Stimulated activated CD4-positive, alpha-beta T cell treated with anti-CD3 and anti-CD28 coated beads, Interleukin-12 subunit alpha, Interleukin-12 subunit beta, amount 100 ng/mL, for 24 hours (primary cell): ENCODE measurements at places on chromosomes 13 and 19.

- peak; percentile 11 for DNase-seq
Measured at GRCh38 chr19:15869109-15869555, 28.7 kb downstream of the CYP4F2 start.

- no peak for DNase-seq
Measured at GRCh38 chr19:1310853-1311180, 25.1 kb downstream of the EFNA2 start.

DNA sequence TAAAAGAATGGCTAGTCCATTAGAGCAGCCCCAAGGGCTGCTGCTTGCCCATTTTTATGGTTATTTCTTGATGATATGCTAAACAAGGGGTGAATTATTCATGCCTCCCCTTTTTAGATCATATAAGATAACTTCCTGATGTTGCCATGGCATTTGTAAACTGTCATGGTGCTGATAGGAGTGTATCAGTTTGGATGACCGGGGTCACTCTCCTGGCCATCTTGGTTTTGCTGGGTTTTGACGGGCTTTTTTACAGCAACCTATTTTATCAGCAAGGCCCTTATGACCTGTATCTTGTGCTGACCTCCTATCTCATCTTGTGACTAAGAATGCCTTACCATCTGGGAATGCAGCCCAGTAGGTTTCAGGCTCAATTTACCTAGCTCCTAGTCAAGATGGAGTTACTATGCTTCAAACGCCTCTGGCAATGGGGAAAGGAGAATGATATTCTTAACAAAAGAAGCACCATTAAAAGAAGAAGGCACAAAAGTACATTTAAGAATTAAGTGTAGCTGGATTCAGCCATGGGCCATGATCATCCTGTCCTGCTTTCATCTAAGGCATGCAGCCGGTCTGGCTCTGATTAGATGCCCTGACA is 1156.0 kb downstream of the PCDH9 start:
- DNase-seq = no peak

- DNase-seq = no peak
Measured at GRCh38 chr19:38134540-38135149, 89.4 kb downstream of the DPF1 start.

- no peak for DNase-seq
Measured at GRCh38 chr19:32168111-32168510, 177.3 kb upstream of the ZNF507 start.

DNA sequence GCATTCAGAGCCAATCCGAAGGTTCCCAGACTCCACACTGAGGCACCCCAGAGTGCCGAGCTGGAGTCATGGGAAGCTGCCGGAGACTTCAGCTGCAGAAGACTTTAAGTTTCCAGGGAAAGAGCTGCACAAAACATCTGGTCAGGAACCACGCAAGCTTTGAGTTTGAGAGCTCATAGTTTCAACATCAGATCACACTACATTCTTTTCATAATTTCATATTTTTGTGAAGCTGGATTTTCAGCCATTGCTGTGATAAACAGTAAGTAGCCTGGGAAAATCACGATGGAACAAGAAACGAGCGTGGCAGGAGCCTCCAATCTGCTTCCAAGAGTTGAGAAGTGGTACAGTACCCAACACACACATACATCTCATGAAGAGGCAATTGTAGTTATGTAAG is 25.5 kb upstream of the ATP12A start:
- DNase-seq = no peak

DNA sequence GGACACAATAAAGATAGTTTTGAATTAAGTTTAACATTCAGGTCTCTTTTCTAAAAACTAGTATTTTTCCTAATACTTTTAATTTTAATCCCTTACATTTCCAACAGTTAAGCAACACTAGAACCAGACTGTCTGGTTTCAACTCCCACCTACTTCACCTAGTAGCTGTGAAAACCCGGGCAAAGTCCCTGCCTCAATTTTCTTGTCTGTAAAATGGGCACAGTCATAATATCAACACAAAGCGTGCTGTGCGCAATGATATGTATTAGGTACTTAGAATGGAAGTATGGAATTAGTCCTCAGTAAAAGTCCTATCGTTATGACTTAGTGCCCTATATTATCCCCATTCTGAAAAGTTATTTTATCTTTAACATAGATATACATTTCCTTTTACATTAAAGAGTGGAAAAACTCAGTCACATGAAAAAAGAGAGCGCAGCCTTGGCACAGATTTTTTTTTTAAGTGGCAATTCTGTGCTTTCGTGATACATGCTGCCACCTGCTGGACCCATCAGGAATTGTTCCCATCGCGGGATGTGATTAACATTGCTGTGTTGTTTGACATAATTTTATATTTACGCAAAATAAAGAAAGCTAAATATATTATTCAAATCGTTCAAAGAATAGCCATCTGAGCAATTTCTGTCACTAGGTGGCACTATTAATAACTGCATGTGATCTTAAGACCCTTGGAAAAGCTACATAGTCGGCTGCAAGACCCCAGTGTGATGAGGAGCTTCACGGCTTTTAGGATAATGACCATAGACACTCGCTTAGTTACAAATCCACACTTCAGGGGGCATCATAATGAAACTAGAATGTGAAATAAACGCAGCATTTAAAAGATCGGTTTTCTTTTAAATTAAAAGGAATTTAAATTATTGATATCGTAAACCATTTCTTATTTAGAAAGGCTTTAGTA is 59.9 kb downstream of the LIG4 start:
- DNase-seq = peak; percentile 57

DNA sequence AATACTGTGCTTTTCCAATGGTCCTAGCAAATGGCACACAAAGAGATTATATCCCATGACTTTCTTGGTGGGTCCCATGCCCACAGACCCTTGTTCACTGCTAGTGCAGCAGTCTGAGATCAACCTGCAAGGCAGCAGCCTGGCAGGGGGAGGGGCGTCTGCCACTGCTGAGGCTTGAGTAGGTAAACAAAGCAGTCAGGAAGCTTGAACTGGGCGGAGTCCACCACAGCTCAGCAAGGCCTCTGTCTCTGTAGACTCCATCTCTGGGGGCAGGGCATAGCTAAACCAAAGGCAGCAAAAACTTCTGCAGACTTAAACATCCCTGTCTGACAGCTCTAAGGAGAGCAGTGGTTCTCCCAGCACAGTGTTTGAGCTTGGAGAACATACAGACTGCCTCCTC is 82.9 kb downstream of the ZNF737 start:
- DNase-seq = no peak

- DNase-seq = peak; percentile 59
Measured at GRCh38 chr19:48963371-48964204, 1.5 kb upstream of the FTL start.

- no peak for DNase-seq
Measured at GRCh38 chr19:17778968-17779929, 15.7 kb upstream of the B3GNT3 start.

- DNase-seq = no peak
Measured at GRCh38 chr13:38341149-38341692, 8.4 kb upstream of the UFM1 start.

DNA sequence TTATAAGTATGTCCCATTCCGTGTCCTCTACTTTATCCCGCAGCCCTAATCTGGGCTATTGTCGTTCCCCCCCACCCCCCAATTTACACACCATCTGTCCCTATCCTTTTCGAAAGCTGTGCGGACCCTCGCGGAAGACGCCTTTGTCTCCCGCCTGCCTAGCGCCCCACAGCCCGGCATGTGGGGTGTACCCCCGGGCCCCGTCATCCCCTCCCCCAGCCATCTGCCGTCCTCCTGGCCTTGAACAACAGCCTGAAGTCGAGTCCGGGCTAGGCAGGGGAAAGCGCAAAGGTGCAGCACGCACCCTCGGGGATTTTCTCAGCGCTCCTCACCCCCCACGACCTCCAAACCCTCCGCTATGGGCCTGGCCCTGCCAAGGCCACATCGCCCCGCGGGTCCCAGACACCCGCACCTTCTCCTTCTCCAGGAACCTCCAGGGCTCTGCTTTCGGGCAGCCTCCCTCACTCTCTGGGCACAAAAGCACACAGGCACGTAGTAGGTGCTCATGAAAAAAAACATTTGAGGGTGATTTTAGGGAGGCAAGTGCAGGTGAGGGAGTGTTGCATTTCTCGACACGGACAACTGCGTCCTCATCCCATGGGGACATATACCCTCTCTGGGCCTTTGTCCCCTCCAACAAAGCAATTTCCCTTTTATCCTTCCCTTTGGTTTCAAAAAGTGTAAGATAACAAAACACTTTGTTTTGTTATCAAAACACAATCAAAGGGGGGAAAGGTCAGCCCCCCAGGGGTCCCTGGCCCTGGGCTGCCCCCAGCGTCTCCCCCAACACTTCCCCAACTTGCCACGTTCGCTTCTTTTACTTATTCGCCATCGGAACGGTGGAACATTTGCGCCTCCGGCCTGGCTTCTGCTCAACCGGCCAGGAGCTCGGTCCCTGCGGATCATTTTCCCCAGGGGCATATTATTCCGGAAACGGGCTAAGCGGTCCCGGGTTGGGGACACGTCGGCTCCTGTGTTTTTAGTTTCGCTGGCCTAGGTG is 16.4 kb downstream of the CCDC124 start:
- no peak for DNase-seq

DNA sequence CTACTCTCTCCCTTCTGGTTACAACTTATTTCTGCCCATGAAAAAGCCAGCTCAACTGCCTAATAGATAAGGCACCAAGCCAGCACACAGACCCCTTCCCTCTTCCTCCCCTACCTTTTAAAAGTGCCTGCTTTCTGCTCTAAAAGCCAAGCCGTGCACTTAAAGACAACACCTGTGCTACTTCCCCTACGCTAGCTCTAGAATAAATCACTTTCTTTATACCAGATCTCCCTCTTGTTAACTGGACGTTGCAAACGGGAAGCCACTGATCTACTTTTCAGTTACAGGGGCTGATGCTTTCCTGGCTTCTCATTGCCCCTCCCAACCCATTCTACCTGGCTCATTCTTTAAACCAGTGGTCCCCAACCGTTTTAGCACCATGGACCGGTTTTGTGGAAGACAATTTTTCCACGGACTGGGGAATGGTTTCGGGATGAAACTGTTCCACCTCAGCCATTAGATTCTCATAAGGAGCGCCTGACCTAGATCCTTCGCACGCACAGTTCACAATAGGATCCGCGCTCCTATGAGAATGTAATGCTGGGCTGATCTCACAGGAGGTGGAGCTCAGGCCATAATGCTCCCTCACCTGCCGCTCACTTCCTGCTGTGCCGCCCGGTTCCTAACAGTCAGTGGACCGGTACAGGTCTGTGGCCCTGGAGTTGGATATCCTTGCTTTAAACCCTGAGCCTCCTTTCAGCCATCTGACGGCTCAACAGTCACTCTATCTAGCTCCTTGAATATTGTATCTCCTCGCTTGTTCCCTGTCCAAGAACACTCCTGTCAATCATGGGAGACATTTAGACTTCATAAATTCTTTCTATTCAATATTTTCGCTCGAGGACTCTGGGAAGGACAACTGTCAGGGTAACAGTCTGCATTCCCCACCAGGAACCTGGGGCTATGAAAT is 841 bp upstream of the ZNF223 start:
- no peak for DNase-seq

DNA sequence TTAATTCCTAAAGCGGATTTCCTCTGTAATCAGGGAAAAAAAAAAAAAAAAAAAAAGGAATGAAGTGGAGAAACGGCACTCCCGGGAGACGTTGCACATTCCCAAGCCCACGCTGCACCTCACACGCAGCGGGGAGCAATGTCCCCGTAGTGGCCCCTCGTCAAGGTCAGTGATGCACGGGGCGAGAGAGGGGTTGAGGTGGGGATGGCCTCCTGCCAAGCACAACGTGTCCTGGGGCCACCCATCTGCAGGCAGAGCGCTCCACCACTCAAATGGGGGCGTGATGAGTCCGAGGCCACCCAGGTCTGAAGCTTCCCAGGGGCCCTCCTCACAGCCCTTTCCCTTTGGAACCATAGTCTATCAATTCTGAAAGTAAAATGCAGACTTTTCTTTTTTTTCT is 15.1 kb downstream of the PLK5 start:
- no peak for DNase-seq

GRCh38 chr13:75129331-75129730 is 352.6 kb downstream of the TBC1D4 start:
- no peak for DNase-seq

DNA sequence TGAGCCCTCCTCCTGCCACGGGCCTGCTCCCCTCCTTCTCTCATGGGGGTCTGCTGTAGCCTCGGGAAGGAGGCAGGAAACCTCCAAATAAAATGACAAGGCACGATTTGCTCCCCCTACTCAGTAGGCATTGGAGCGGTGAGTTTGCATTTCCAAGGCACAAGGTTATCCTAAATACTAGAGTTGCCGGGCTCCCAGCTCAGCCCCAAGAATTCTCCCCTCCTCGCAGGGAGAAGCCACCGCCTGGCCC is 1.5 kb downstream of the CEBPA start:
- DNase-seq = no peak

DNA sequence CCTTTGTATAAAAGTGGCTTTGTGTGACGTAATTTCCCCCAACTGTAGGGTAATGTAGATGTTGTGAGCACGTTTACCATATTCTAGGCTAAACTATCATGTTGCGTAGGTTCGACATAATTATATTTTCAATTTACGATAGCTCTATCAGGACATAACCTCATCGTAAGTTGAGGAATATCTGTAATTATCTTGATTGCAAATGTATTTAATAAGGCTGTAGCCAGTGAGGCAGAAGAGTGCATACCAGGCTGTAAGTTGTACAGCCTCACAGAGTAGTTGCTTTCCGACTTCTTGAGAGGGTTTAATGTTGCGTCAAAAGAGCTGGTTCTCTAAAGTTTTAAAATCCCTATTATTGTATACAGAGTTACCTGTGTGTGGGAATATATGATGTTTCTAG is 839.4 kb upstream of the GPC6 start:
- DNase-seq = no peak

GRCh38 chr19:50869479-50869878 is 3.8 kb upstream of the KLK2 start:
- DNase-seq = no peak

- no peak for DNase-seq
Measured at GRCh38 chr13:56736966-56737365, 403.8 kb upstream of the PRR20A start.

GRCh38 chr19:964761-965694 is 19.1 kb upstream of the WDR18 start:
- DNase-seq = no peak

DNA sequence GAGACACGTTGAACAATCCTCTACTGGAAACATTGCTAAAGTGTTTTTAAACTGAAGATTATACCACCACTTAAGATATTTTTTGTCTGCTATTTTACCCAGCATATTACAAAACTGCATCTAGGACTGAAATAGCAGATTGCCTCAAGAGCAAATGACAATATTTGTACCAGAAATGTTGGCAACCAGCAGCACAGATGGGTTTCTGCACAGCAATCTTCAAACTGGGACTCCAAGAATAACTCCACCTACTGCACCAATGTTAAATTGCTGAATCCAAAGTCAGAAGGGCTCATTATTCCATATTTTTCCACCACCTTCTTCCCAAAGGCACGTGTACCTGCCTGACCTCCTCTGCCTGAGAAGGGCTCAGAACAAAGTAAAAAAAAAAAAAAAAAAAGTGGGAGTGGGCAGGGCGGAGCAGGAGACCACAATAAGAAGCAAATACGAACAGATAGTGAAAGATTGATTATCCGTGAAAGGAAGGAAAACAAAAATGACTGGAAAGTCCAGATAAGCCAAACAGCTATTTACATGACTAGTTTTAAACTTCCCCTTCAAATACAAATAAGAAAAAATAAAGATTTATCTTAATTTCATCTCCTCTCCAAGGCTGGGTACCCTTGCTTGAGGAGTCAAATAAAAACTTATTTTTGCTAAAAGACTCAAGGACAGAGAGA is 79.4 kb downstream of the FOXO1 start:
- DNase-seq = no peak

- no peak for DNase-seq
Measured at GRCh38 chr19:19077103-19077502, 13.3 kb downstream of the SLC25A42 start.
